ENCODE measurements at places on chromosomes 2 and 18.

GRCh38 chr2:23603581-23603980 lies 218.6 kb downstream of the KLHL29 start:
- DNase-seq: no peak

DNA sequence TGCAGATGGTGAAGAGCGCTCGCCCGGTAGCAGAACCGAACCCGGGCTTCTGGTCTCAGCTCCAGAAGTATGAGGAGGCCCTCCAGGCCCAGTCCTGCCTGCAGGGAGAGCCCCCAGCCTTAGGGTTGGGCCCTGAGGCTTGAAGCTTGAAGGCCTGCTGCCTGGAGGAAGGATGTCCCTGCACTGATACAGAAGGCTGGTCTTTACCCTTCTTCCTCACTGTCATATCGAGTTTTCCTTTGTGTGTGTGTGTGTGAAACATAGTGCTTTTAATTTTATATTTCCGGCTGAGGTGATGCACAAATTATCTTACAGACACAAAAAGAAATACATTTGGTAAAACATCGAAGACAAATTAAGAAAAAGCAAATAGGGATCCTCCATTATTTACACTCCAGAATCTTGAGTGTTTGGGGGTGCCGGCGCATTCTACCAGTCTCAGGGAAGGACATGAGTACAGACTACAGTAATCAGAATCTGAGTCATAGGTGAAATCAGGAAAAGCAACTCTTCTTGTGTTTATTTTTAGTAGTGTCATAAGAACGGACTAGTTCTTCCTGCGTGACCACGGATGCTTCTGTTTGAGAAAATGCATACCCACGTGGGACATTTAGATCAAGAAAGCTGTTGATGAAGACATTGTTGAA lies 1.3 kb downstream of the DUSP28 start:
- no peak for DNase-seq

- DNase-seq: no peak
These were observed 42.7 kb upstream of the ZFP36L2 start for GRCh38 chr2:43269074-43269572.

DNA sequence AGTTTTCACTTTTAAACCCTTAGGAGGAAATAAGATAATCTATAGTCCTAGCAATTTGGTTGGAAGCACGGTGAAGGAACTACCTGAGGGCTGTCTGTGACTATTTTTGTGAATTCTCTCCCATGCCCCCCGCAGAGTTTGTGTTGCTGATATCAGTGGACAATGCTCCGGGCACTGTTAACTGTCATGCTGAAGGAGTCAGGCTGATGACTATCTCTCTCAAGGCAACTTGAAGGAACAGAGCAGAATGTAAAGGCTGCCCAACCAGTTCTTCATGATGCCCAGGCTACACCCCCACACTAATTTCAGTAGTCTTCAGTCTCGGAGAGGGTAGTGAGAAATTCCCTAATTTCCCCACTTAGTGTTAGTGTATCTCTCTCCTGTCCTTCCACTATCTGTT lies 21.6 kb upstream of the RAB6C start:
- no peak for DNase-seq

GRCh38 chr2:207760453-207760852 lies 9.3 kb downstream of the FZD5 start:
- DNase-seq: no peak

DNA sequence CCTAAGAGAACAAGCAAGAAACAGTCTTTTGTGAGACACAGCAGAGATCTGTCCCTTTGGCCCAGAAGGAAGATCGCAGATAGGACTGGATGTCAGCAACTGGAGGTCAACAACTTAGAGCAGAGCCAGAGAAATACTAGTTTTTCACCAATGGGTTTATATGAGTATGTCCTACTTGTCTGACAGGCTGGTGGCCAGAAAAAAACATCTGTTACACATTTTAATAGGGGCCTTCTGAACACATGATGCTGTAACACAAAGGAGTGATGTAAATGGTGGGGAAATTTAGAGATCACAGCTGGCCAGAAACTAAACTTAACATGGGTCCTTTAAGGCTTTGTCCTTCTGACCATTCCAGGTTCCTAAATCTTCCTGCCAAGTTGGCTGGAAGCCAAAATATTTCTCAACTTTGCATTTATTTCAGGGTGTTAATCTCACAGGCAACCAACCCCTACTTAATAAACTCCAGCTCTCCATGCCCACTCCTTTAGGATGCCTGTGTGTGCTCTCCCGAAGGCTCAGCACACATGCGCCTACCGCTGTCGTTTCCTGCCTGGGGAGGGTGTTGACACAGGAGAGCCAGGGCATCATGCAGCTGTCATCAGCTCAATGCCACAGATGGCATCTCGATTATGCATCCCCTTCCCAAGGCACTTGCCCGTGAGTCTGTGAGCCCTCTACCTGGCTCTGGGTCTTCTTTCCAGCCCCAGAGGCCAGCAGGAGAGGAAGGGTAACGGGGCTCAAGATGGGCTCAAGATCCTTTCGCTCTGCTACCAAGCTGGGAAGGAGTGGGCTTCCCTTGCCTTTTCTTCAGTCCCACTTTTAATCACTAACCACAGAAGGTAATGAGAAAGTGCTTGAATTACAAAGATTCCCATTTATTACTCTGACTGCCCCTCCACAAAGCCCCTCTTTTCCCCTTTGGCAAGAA lies 252.5 kb downstream of the ETAA1 start:
- DNase-seq: no peak

DNA sequence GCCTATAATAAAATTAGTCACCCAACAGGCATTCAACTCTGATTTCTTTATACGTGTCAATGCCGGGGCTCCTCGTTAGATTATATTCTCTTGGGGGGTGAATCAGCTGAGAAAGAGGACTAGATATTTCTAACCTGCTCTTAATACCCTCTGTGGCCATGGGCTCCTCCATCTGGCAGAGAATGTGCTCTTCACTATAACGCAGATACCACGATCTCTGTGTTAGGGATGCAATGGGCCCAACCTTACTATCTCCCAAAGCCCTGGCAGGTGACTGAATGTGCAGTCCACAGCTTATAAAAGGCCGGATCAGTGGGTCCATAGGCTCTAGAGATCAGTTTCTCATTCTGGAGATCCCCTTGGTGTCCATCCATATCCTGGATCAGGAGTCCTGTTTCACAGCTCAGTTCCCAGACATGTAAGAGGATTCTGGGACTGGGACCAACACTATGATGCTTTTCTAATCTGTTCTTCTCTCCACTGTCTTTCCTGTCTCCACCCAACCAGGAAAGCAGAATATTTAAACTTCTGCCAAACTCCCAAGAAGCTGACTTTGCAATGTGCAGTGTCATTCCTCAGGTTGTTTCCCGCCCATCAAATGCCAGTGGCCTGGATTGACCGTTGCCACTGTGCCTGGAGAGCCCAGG lies 71.4 kb upstream of the CELF4 start:
- DNase-seq: no peak

GRCh38 chr18:79681484-79682387 lies 2.1 kb downstream of the CTDP1 start:
- DNase-seq: no peak

DNA sequence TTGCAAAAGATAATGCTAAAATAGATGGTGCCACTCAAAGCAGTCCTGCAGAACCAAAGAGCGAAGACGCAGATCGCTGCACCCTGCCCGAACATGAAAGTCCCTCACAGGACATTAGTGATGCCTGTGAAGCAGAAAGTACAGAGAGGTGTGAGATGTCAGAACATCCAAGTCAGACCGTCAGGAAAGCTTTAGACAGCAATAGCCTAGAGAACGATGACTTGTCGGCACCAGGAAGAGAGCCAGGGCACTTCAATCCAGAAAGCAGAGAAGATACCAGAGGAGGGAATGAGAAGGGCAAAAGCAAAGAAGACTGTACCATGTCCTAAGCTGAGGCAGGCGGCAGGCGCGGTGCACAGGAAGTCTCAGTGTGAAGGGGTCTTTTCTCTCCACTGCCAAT lies 34.8 kb upstream of the RBM44 start:
- no peak for DNase-seq

- DNase-seq: no peak
These were observed 55.5 kb downstream of the SLC9A2 start for GRCh38 chr2:102674836-102675235.

- no peak for DNase-seq
These were observed 248.6 kb downstream of the NDUFA10 start for GRCh38 chr2:239776436-239777005.

DNA sequence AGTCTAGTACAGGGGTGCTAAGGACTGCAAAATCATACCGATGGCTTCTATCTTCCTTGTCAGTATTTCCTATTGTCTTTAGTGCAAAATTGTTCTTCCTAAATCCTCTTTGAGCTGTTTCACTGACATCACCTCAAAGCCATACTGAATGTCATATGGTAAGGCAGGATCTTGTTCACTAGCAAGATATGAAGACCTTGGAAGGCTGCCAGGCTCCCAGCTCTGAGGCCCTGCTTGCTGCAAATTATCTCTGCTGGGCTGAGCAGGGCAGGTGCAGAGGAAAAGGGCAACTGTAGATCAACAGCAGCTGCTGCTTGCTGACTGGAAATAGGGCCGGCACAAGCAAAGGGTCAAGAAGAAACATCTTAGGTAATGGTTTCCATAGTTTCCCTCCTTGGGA lies 58.2 kb downstream of the PMAIP1 start:
- no peak for DNase-seq

- no peak for DNase-seq
These were observed 40.4 kb downstream of the GRHL1 start for GRCh38 chr2:9991829-9992273.

GRCh38 chr2:212727751-212728150 lies 189.1 kb upstream of the ERBB4 start:
- no peak for DNase-seq

DNA sequence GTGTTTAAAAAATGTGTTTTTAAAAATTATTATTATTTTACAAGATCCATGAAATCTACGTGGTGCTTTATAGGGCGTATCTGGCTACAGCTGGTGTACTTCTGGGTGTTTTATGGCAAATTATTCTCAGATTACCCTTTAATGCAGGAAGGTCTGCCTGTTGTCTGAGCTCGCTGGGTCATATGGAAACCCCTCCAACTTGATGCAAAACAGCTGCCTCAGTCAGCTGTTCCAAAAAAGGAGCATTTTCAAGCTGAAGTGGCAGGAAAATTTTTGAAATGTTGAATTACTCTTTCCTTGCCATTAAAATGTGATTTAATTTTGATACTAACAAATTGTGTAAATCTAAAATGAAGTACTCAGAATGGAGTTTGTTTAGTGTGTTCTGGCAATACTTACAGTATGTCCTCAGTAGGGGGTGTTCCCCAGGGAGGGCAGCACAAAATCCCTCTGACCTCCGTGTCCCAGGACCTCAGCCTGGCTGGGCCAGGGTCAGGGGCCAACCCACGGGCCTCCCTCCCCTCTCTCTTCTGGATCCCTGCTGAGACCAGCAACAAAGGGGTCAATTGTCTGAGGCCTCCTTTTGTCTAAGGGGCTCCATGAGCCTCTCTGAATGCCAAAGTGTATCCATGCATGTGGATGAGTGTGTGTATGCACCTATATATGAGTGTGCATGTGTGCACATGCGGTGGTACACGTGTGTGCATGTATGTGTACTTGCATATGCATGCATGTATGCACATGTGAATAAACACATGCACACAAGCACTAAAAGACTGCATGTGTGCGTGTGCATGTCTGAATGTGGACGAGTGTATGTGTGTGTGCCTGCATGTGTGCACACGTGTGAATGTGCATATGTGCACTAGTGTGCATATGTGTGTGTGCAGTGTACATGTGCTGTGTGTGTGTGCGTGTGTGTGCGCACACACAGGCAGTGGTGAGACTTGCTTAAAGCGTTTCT lies 105.4 kb downstream of the ACOXL start:
- DNase-seq: no peak

DNA sequence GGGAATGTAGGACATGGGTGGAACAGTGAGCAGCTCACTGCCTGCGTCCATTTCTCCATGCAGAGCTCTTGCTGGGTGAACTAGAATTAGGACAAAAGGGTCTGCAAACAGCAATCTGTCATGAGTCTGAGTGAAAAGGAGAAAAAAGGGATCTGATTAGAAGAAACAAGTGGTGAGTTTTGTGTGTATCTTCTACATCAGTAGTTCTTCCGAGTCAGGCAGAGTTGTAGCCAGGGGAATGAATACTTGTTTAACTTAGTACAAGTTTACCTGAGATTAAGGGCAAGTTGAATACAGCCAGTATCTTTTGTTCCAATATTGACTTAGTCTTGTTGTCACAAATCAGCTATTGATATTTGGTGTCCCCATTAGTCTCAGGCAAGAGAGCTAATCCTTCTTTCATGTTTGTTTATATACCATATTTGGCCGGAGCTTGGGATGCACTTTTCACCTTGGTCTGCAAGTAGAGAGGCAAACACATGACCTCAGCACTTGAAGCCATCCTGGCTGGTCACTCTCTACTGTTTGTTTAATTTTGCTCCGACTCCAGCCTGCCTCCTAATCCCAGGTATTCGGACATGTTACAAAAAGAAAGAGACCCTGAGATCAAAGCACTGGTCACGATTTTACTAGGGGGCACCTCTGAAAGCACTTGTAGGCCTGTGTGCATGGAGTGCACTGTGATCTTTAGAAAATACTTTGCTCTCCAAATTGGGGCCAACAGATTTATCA lies 211.0 kb upstream of the NT5C1B start:
- DNase-seq: no peak

DNA sequence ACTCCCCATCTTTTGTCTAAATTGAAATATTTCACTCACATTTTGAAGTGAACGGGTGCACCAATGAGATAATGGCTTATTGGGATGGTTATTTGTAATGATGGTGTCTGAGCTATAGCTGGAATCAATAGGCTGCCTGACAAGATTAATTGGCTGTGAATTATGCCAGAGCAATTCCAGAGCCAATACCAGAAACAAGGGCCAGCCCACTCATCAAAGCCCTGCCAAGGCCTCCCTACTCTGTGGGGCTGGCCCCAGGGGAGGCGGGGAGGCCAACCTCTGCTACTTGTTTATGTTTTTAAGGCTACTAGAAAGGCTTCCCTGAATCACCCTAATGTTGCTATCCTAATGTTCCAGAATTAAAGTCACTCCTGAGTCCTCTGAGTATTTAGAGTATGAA lies 29.1 kb upstream of the NEMP2 start:
- no peak for DNase-seq

- DNase-seq: no peak
These were observed 188.4 kb downstream of the CCDC85A start for GRCh38 chr2:56372071-56372656.

DNA sequence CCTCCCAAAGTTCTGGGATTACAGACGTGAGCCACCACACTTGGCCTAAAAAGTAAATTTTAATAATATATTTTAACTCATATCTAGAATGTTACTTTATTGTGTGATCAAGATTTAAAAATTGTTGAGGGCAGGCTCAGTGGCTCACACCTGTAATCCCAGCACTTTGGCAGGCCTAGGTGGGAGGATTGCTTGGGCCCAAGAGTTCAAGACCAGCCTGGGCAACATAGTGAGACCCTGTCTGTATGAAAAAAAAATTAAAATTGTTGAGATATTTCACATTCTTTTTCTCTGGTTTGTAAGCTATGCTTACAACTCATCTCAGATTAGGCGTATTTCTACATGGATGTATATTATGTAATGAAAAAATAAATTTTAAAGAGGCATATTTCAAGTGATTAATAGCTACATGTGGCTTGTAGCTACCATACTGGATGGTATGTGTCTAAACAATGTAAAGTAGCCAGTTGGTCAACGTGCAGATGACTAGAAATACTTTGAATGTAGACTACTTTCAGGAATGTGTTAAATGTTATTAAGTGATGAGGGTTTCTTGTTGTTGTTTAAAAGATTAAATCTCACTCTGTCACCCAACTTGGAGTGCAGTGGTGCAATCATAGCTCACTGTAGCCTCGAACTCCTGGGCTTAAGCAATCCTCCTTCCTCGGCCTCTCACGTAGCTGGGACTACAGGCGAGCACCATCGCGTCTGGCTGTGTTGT lies 5.9 kb downstream of the RAB10 start:
- no peak for DNase-seq

Measured in stimulated activated CD8-positive, alpha-beta memory T cell treated with anti-CD3 and anti-CD28 coated beads, Interleukin-4, amount 100 ng/mL, for 24 hours (primary cell).